ENCODE measurements at places on chromosomes 2 and 18.

- DNase-seq: no peak
These were observed 324.4 kb downstream of the GBX2 start for GRCh38 chr2:235843591-235844395.

DNA sequence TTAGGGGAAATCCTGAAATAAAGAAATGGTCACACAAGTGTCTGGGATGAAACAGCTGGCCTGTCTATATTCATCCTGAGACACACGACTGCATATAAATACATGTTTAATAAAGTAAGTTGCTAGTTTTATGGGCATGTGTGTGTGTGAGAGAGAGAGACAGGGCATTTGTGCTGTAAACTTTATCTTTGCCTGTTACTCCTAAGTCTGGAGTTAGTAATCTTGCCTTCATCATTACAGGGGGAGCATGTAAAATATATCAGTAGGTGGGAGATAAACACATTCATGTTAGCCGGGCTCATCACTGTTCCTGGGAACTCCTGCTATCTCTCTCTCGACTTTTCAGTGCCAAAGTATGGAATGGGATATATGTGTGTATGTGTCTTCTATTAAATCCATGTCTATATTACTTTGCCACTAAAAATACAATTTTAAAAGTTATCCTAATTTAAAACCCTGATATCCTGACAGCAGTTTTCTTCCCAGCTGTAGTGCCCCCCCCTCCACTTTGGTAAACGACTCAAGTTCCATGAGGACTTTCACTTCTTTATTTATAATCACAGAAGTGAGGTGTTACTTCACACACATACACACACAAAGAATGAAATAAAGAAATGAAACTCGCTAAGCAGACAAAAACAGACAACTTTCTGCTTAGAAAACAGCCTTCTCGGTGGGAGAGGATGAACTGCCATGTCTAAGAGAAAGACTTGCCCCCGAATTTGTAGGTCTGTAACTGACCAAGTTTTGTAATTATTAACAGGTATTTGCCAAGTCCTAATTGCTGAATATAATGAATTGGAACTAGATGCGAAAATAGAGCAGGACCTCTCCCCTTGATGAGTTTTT, 947 bp downstream of the ZEB2 start:
- DNase-seq: peak; percentile 55

DNA sequence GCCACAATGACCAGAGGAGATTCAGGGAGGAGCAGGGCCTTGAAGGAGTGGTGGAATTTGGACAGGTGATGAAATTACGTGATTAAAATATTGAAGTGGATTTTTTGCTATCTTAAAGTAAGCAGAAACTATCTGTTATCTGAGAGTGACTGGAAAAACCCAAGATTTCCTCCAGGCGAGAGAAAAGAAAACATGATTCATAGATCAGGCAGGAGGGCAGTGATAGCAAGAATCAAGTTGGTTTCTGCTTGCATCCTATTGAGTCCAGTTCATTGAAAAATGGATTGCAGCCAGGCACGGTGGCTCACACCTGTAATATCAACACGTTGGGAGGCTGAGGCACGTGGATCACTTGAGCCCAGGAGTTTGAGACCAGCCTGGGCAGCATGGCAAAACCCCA, 127.8 kb downstream of the NXPH2 start:
- DNase-seq: no peak

GRCh38 chr18:75161256-75162028, 47.5 kb downstream of the PTGR3 start:
- DNase-seq: peak; percentile 21

DNA sequence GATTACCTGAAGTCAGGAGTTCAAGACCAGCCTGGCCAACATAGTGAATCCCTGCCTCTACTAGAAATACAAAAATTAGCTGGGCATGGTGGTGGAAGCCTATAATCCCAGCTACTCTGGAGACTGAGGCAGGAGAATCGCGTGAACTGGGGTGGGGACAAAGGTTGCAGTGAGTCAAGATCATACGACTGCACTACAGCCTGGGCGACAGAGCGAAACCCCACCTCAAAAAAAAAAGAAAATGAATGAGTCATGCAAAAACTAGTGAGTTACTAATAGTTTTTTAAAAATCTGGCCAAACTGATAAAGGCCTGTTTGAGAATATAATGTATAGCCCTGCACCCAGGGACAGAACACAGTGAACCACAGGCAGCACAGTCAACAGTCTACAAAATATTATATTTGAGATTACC, 17.5 kb downstream of the AFG3L2 start:
- DNase-seq: no peak

Measured in suppressor macrophage (primary cell).